ENCODE measurements at places on chromosomes 3 and 15.
A peak's percentile ranks its signal among the peaks of the same experiment; 100 is the strongest.

- DNase-seq = no peak
Observed at GRCh38 chr15:55239440-55240124, 42.8 kb upstream of the RSL24D1 start.

DNA sequence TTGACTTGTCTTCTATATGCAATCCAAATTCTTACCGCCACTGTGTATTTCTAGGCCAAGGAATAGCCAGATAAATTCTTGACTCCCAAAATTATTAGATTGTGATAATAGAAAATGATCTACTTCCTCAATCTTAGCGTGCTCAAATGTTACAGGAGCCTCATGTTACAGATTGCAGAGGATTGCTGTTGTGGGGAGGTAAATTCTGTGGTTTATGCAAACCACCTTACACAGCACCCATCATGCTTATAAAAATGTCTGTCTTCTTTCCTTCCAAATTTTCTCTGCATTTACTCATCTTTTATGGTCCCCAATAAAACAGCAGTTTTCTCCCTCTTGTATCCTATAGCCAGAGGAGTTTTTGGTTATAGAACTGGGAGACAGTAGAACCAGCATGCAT is 420.2 kb upstream of the ROBO1 start:
- no peak for DNase-seq

DNA sequence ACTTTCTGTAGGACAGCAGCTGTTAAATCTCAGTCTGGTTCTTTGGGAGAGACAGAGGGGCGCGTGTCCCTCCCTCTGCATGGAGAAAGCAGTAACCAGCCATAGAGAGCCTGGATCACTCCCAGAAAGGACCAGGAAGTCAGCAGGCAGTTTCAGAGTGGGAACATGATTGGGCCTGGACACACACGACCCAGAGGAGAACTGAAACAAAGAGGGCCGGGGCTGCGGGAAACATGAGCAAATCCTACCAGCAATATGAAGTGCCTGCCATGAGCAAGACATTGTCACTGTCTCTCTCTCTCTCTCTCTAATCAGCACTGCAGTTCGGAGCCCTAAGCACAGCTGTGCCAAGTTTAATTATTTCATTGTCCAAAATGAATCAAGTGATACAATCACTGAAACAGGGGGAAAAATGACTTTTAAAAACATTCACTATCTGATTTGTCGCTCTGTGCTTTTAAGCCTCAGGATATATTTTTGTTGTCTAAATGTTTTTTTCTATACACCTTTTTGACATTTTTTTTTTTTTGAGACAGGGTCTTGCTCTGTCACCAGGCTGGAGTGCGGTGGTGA is 17.6 kb downstream of the MUC13 start:
- DNase-seq = no peak

DNA sequence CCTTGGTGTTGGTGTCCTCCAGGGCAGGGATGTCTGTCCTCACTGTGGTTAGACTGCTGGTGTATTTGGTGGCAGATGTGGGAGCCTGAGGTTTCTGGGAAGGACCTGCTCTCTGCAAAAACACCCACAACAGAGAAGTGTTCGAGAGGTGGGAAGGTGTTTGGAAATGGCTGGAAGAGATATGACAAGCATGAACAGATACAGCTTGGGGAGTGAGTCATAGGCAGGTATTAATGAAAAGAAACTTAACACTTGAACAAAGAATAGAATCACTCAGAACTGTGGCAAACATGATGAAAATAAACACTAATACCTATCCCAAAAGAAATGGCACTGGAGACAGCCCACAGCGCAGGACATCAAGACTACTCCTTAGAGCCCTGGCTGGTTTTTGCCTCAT is 192.4 kb upstream of the RORA start:
- DNase-seq = no peak

DNA sequence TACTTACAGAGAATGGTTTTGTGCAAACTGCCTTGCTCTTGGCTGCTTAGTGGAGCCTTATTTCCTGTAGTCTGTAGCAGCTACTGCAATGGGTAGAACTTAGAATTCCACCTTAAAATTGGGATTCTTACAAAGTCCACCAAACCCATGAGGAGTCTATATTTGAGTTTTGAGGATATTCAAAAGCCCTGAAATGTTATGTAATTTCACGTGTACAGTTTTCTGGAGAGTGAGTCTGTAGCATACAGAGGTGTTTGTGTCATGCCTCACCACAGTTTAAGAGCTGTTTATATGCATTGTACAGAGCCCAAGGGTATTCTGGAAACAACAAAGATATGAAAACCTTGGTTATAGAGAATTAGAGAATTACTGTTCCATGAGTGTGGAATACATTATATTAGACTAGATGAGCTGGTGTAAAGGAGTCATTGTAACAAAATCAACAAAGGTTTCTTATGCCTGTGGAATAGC is 114.4 kb downstream of the MBNL1 start:
- no peak for DNase-seq

DNA sequence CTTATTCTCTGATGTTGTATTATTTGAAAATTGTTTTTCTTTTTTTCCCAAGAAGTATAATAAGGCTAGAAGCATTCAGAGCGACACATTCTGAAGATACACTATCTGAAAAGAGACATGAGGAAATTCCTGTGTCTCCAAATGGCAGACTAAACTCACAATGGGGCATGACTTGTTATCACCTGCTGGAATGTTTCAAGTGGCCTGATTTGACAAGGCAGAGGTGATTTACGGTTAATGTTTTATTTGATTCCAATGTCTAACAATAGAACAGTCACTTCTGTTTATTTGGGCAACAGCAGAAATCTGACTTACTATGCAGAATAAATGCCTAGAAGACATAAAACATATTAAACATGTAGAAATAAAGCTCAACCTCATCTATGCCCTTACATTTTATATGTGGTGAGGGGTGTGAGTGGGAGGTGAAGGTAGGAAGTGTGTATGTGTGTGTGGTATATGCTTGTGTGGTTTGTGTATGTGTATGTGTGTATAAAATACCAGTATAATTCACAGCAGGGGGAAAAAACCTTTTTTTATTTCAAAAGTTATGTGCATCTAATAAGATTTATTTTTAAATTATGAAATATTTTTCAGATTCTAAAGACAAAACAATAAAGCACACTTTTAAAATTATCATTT is 1051.7 kb downstream of the ROBO2 start:
- DNase-seq = no peak

- DNase-seq = no peak
Observed at GRCh38 chr3:147921051-147921450, 511.9 kb downstream of the ZIC1 start.

- DNase-seq = peak; percentile 43
Observed at GRCh38 chr3:77039606-77040171, at the start of gene ROBO2. ROBO2 (plus strand) TSS chr3:77040099; CDS start chr3:77040786, 687 bp downstream.

DNA sequence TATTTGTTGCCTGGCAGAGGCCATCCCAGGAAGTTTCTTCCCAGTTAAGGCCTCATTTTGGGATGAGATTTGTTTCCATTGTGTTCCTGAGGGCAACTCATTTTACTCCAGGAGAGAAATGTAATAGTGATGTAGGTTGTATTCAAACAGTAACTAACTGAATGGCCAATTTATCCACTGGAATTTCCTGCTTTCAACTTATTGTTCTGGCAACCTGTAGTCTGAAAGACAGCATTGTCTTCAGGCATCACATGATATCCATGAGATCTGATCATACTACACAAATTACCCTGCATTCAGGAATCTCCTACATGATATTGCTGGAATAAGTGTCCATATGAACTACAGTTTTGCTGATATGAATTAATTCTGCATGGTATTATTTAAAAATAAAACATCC is 79.5 kb upstream of the FGF7 start:
- no peak for DNase-seq

- DNase-seq = no peak
Observed at GRCh38 chr3:170726976-170727661, 141.2 kb upstream of the SLC7A14 start.

- peak; percentile 39 for DNase-seq
Observed at GRCh38 chr15:80404057-80404760, at the start of gene ARNT2. ARNT2 (plus strand) TSS chr15:80404382; CDS start chr15:80404516, 134 bp downstream.

DNA sequence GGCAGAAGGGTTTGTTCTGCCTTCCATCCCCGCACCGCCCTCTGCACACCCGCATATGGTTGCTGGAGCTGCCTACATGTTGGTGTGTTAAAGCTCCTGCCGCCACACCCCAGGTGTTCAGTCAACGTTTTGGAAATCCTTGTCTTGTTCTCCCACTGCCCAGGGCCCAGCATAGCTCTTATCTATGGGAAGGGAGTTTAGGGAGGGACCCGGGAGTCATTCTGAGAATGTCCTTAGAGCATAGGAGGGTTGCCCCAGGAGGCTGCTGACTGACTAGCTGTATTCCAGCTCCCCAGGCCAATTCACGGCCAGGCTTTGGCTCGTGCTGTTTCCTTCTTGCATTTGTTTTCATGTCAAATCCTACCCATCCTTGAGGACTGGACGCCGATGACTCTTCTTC is 46.8 kb downstream of the MAGEF1 start:
- no peak for DNase-seq

GRCh38 chr3:18766974-18767373 is 341.8 kb upstream of the SATB1 start:
- DNase-seq = no peak

GRCh38 chr15:76495487-76495886 is 158.9 kb downstream of the ISL2 start:
- no peak for DNase-seq

GRCh38 chr3:197482001-197482400 is 73.8 kb downstream of the BDH1 start:
- no peak for DNase-seq

DNA sequence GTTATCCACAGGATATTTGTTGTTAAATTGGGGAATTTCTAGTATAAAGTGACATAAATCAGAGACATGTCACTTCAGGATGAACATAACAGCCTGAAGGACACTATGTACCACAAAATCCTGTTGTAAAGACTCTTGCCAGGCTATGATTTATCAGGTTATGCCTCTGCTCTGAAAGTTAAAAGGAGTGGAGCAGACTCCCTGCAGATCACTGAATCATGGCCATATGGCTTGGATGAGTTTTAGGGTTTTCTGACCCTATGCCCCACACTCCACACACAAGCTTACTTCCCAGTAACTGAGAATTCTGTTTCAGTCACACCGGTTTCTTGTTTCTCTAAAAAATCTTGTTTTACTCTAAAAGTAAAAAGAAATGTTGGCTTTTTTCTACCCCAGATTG is 869.4 kb downstream of the NAALADL2 start:
- no peak for DNase-seq

GRCh38 chr3:189800436-189800835 is 169.2 kb downstream of the TP63 start:
- DNase-seq = no peak

DNA sequence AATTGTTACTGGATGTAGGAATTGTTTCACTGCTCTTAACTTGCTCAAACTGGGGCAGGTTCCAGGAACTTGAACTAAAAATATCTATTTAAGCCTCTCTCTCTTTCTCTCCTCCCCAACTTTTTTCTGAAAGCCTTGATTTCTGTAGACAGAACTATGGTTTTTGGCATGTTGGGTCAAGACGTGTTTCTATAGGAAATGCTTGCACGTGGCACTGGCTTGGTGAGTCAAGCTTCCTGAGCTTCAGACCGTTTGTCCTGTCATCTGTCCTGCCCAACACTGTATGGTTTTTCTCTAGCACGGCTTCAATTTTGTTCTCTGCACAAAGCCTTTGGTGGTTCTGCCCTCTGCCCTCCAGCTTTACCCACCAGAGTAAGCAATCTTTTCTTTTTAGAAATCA is 13.5 kb downstream of the EAF1 start:
- no peak for DNase-seq

- no peak for DNase-seq
Observed at GRCh38 chr3:153976891-153977554, 144.2 kb upstream of the ARHGEF26 start.

- DNase-seq = no peak
Observed at GRCh38 chr3:48492461-48493202, 11.3 kb downstream of the SHISA5 start.

GRCh38 chr3:156293566-156293965 is 173.2 kb downstream of the KCNAB1 start:
- DNase-seq = no peak

- DNase-seq = no peak
Observed at GRCh38 chr3:185479373-185479945, 19.4 kb downstream of the TMEM41A start.

DNA sequence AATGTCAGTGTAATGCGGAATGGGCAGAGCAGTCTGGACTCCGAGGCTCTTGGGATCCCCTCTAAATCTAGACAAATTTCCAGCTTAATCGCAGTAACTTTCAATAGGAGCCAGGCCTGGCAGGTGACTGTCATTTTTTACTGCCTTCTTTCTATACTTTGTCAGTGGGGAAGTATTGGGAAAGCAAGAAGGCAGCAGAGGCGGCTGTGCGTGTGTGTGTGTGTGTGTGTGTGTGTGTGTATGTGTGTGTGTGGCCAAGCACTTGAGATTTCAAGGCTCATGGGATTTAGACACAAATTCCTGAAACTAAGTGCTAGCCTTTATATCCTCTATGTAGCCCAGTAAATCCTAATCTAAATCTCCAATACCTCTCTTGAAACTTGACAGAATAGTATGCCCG is 49.3 kb upstream of the ANKRD34C start:
- no peak for DNase-seq

DNA sequence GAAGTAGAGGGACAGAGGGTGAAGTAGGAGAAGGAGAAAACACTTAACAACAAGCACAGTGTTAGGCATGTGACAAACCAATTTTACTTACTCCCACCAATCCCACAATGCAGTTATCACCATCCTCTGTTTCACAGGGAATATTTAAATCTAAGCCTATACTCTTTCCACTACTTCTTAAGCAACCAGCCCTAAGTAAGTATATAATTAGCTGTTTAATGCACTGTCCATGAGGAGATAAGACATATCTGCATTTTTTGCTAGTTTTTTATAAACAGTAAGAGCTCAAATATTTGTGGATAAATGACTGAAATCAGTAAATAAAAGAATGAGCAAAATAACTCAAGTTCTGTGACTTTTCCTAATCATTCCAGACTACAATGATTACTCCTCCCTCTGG is 62.7 kb downstream of the GSK3B start:
- DNase-seq = no peak

DNA sequence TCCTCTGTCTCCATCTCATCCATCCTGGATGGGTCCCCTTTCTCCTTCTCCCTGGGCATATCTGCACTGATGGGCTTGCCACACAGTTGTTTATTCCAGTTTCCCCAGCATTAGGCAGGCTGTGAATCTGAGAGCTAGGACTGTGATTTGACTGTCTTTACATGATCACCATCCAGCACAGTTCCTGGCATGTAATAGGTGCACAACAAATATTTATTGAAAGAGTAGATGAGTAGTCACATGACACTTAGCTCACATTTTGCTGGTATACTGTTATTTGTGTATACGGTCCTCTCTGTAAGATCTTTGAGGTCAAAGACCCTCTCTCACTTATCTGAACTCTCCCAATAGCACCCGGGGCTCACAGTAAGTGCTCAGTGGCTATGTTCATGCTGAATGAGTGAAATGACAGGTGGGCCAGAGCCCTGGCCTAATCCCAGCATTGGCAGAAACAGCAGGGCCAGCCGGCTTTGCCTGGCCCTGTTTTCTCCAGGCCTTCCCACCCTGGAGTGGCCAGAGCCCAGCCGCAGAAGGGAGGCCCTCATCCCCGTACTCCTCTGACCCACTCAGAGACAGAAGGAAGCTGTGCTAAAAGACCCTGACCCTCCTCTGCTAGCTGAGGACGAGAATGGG is 16.2 kb upstream of the BAHD1 start:
- DNase-seq = no peak

- DNase-seq = no peak
Observed at GRCh38 chr3:101665357-101665756, 11.6 kb downstream of the ZBTB11 start.
